ENCODE measurements at places on chromosomes 4 and X.

- DNase-seq = no peak
These were observed 81.7 kb downstream of the PWWP3B start for GRCh38 chrX:106249706-106250379.

- no peak for DNase-seq
These were observed 32.1 kb downstream of the NDUFB11 start for GRCh38 chrX:47112316-47112954.

DNA sequence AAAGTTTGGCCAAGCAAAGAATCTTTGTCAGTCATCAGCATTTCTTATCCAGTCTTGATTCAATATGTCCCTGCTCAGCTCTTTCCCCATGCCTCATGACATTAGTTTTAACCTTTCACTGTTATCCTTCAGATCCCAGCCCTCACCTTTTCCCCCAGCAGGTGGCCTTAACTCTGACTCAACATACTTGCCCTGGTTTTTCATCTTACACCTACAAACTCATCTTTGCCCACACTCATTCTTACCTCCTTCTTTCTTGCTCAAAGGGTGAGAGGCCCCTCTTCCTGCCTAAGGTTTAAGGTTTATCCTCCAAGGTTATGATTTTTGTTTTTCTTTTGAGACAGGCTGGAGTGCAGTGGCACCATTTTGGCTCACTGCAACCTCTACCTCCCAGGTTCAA lies 10.6 kb upstream of the ANXA5 start:
- no peak for DNase-seq

DNA sequence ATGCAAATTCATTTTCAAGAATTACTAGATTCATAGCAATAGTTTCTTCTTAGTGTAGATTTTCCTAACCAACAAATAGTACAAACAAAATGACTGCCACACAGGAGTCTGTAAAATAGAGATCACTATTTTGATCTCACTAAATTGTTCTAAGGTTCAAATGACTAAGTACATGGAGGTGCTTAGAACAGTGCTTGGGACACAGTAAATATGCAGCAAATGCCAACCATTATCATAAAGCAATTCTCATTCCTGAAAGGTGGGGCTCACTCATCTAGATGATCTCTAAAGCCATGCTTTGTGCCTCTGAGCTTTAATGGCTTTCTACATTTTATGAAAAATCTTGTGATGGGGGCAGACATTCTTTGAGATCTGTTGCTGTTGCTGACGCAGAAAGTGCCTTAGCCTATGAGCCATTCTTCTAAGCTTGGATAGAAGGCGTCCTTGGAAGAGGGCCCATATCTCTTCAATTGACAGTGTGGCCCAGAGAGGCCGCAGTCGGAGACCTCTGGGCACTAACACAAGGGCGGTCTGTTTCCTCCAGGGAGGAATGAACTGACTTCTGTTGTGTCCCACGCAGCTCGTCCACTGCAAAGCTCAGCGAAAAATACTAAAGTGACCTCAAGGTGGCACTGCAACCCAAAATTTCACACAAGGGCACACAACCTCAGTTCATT lies 23.5 kb downstream of the TLR10 start:
- DNase-seq = peak; percentile 6

DNA sequence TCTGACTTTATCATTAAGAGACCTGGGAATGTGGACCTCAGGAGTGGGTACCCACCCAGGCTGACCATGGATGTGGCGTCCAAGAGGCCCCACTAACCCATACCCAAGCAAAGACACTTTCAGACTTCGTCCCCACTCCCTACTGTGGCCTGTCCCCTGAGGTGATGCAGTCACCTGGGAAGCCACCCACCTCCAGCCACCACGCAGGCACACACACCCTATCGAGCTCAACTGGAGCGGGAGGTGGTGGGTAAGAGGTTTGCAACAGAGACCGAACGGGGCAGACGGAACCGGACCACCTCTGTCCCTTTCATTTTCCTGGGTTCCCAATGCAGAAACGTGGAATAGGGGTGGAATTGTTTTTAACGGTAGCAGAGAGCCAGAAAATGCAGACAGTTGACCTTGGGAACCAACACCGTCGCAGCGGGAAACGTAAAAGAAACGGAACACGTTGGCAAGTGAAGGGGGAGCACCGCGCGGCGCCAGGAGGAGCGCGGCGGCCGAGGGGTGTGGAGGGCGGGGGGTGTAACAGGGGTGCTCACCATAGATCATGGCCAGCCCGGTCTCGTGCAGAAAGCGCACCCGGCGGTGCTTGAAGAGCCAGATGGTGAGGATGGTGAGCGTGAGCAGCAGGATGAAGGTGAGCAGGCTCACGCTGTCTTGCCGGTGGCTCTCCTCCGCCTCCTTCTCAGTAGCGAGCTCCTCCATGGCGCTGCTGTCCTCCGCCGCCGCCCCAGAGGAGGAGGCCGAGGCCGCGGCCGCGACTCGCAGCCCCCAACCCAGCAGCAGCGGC lies 559 bp downstream of the SLC9A7 start:
- DNase-seq = peak; percentile 38

DNA sequence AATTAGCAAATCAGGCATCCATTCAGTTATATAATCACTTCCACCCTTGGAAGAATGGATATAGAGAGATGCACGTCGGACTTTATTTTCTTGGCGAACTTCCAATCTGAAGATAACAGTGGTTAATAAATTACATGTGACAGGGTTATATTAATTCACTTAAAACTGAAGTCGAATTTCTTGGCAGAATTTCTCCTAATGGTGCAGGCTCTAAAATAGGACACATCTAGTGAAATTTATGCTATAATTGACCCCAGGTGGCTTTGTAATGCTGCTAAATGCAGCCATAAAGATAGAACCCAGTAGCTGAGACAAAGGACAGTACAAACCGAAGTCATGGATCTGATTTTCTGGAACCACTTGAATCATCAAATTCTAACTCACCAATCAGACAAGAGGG lies 20.8 kb upstream of the SLC10A4 start:
- DNase-seq = peak; percentile 89

DNA sequence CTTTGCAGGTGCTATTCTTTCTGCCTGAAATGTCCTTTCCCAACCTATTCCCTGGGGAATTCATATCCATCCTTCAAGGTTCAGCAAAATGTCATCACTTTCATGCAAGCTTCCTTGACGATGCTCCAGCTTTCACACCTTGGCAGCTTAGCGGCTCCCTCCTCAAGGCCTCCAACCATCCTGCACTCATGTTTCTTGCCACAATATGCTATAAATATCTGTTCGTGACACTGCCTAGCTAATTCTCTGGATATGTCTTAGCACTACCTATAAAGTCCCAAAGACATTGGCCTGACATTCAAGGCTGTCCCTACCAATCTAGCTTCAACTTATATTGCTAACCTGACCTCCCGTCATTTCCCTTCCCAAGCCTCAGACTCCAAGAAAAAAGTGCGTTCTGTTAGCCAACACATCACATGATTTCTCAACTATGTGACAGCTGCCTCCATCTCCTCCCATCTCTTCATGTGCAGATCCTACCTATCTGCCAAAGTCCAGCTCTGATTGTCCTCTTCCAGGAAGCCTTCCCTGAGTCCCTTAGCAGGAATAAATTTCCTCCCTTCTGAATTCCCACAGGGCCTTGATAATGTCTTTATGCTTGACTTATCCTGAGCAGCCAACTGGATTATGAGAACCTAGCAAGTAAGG lies 359.9 kb upstream of the F9 start:
- no peak for DNase-seq

- no peak for DNase-seq
These were observed 95.1 kb downstream of the TSPAN7 start for GRCh38 chrX:38656350-38656915.

DNA sequence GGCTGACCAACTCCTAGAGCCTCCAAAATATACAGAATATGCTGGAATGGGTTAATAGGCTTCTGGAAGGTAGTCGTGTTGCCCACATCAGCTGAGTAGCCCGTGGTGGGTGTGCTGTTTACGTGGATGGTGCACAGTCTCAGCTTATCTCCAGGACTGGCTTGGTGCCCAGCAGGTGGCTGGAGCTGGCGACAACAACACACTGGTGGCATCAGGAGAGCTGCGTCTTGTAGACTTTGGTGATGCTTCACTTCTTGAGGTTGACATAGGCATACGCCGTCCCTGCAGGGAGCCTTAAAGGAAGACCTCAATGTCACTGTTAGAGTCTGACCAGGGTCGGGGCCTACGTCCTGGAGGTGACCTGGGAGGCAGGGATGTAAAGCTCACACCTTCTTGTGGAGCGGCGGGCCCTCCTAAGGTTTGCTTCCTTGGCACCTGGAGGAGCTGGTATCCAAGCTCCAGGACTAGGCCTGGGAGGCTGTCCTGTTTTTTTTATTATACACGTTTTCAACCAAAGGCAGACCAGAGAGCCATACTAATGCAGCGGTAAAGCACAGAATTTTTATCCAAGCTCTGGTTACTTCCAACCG lies 26.5 kb upstream of the RBMX start:
- DNase-seq = no peak

DNA sequence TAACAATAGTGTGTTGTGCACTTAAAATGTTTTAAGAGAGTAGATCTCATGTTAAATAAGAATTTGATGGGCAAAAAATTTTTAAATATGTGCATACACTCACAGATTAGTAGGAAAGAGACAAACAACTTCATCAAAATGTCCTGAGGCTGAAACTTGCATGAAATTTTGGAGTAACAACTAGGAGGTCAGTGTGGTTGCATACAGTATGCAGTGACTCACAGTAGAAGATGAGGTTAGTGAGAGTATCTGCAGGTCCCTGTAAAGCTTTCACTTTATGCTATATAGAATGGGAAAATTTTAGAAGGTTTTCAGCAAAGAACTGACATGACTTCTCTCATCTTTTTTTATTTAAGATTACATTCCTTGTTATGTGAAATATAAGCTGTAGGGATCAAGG lies 453.1 kb upstream of the KLHL4 start:
- DNase-seq = no peak

DNA sequence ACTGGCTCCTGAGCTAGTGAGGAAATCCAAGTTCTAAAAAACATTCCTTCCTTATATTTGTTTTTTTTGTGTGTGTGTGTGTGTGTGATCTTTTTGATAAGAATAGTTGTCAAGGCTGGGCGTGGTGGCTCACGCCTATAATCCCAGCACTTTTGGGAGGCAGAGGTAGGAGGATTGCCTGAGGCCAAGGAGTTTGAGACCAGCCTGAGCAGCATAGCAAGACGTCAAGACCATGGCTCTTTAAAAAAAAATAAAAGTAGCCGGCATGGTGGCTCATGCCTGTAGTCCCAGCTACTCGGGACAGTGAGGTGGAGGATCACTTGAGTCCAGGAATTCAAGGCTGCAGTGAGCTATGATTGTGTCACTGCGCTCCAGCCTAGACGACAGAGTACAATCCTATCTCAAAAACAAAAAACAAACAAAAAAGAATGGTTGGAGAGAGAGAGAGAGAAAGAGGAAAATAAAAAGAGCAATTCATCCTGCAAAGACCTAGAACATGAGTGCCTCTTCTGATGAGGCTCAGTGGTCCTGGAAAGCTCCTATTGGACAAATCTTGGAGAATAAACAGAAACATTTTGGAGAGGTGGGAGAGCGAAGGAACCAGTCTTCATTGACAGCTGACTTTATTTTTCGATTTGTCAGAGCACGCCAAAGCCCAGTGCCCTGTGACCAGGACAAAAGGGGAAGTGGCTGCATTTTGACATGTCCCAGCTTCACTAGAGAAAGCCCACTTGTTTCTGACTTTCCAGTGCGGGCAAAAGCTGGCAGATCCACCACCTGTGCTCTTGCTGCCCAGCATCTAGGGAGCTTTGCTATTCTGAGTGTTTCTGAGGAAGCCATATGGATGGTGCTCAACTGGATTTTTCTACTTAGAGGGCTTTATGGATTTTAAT lies 244.7 kb downstream of the PALLD start:
- no peak for DNase-seq

DNA sequence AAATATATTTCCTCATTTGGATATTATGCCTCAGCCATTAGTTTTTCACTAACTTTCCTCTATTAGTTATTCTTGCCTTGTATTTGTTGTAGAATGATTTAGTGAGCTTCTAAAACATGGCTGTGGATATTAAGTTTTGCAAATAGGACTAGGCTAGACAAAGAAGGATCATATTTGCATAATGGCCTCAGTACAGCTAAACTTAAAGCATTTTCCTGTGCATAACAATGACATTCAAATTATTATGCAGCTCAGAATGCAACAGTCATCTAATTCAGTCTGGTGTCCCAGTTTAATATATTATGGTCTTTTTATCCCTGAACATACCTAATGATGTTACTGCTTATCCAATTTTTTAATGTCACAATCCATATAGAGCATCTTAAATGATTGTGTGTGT lies 155.3 kb upstream of the DDIT4L start:
- no peak for DNase-seq

GRCh38 chr4:141458501-141458900 lies 177.9 kb upstream of the IL15 start:
- DNase-seq = no peak

- DNase-seq = no peak
These were observed 17.1 kb downstream of the PSAPL1 start for GRCh38 chr4:7417639-7418038.

DNA sequence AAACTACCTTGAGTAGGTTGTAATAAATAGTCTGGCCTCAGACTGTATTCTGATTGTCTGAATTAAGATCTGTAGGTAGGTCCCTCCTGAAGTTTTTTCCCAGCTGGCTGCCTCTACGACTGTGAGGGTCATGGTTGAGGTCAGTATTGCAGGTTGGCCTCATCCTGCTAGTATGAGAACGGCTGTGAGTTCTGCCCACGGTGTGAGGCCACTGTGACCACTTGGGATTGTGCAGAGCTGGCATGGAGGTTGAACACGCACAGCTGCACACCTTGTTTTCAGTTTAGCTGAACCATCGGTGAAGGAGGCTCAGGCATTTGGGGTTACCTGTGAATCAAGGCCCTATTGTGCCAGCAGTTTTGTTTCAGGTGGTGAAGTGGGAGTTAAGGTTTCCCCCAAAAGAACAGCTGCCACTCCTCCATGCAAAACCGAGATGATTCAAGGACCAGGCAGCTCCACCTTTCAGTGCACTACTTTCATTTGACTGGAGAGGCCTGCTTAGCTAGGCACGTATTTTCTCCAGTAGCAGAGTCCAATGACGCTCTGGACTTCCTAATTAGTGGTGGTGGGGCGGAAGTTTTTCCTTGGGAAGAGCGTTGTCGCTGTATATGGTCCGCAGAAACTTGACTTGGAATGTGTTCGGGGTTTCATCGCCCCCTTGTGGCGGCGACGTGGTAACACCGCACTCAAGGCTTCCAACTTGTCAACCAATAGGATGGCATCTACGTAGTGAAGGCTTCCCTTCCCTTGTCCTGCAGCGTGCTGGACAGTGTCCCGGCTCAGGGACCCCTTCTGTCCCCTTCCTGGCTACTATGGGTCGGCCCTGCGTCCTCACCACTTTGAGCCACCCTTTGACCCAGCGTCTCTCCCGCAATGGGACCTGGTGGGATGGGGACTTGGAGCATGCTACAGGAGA lies 13.8 kb downstream of the CMC4 start:
- DNase-seq = peak; percentile 79

GRCh38 chr4:124536946-124537345 lies 175.6 kb downstream of the ANKRD50 start:
- no peak for DNase-seq

- DNase-seq = no peak
These were observed 78.5 kb downstream of the ANXA3 start for GRCh38 chr4:78629991-78630541.

GRCh38 chr4:69748173-69748572 lies 12.2 kb downstream of the SULT1B1 start:
- DNase-seq = no peak

GRCh38 chr4:680091-680490 lies 5.7 kb downstream of the MYL5 start:
- DNase-seq = no peak
